ENCODE measurements at places on chromosomes 4 and X. TPM values are rescaled to one million over a fixed set of nuclear protein-coding genes. Genes with fewer than 3 reads are reported as not detected.

- no peaks in the 10 kb centered on the region for H3K27me3 ChIP-seq
- H3K4me1 ChIP-seq = no peaks in the 10 kb centered on the region
- no peaks in the 10 kb centered on the region for H3K36me3 ChIP-seq
- DNase-seq = no peak
- no peak overlapping the region for H3K27ac ChIP-seq
- no peak overlapping the region for H3K4me3 ChIP-seq
Observed at GRCh38 chr4:182343453-182343852, 100.3 kb downstream of the TENM3 start.

- DNase-seq = no peak
- no peak overlapping the region for H3K27ac ChIP-seq
- no peak overlapping the region for H3K4me3 ChIP-seq
- no peaks in the 10 kb centered on the region for H3K27me3 ChIP-seq
- no peaks in the 10 kb centered on the region for H3K36me3 ChIP-seq
Observed at GRCh38 chr4:112511093-112511802, 4.7 kb downstream of the NEUROG2 start.

HGFAC gene
- total RNA-seq = not detected

APLN gene
- total RNA-seq = not detected

ZNF630 gene
- 3.7 TPM for total RNA-seq

DNA sequence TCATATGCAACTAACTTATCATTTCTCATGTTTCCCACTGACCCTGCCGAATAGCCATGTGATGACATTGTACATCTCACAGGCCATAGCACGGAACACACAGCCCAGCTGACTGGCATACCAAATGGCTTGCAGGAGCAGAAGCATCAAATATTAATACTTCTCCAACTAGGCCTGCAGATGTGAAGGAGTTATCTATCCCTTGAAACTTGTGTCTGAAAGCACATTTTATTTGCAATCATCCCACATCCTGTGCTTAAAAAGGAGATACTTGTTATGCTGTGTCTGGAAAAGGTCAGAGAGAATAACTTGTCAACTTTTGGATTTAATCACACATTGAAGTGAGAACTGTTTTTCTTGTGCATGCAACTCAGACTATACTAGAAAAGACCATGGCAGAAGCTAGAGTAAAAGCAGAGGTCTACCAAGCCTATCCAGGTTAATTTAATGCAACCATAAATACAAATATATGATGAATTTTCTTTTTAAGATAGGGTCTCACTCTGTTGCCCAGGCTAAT lies 100.4 kb downstream of the IRF2 start:
- H3K4me1 ChIP-seq = no peaks in the 10 kb centered on the region
- H3K4me3 ChIP-seq = no peak overlapping the region
- no peak for DNase-seq
- H3K27ac ChIP-seq = 0 out of 2 replicates have a peak overlapping the region, but pooled peaks have one; percentile 6

LDOC1 gene
- not detected for total RNA-seq

DNA sequence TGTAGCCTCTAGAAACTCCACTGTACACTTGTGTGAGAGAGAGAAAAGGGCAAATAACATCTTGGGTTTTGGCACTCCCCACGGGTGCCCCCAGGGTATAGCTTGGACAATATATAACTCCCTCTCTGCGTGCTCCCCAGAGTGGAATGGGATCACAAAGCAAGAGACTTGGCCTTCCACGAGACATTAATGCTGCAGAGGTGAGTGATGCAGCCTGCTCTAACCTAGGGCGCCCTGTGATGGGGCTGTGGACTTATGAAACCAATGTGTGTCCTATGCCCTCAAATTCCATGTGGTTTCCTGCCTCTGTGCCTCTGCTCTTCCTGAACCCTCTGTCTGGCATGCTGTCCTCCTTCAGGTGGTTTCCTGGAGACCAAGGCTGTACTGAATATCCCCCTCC lies 22.0 kb upstream of the FAM9C start:
- no peaks in the 10 kb centered on the region for H3K4me1 ChIP-seq
- no peak overlapping the region for H3K4me3 ChIP-seq
- no peak overlapping the region for H3K27ac ChIP-seq
- H3K27me3 ChIP-seq = no peaks in the 10 kb centered on the region

DNA sequence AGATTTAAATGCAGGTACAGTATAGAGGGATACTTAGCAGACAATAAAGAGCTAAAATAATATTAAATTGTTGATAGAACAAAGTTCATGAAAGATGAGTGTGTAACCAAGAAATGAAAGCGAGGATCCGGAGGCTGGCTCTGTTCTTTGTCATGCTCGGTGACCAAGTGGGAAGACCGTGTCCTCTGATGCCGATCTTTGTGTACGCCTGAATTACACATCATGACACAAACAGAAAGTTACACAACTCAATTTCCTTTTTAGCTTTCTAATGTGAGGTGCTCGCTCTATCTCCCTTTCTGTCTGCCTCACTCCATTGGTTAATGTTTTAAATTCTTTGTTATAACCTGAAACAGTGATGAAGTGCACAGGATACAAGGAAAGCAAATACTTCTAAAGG lies 114.8 kb upstream of the NEIL3 start:
- H3K36me3 ChIP-seq = no peaks in the 10 kb centered on the region
- H3K27me3 ChIP-seq = no peaks in the 10 kb centered on the region
- H3K4me1 ChIP-seq = no peaks in the 10 kb centered on the region

- H3K27ac ChIP-seq = no peak overlapping the region
- H3K4me3 ChIP-seq = no peak overlapping the region
- no peaks in the 10 kb centered on the region for H3K36me3 ChIP-seq
Observed at GRCh38 chrX:38561951-38562719, 793 bp downstream of the TSPAN7 start.

DNA sequence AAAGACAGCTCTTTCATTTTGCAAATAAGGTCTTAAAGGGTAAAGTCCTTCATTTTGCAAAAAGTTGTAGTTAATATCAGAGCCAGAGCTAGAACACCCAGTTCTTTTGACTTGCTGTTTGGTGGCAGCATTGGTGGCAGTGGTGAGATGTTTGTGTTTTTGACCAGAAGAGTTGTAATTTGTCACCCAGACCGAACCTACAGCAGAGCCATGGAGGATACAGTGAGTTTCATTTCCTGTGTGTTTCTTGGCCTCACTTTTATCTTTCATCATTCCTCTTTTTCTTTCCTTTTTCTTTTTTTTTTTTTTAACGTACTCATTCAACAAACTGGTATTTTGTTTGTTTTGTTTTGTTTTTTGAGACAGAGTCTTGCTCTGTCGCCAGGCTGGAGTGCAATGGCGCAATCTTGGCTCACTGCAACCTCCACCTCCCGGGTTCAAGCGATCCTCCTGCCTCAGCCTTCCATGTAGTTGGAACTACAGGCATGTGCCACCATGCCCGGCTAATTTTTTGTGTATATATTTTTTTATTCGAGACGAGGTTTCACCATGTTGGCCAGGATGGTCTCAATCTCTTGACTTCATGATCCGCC lies 116.4 kb downstream of the AFF1 start:
- H3K36me3 ChIP-seq = no peaks in the 10 kb centered on the region
- H3K27ac ChIP-seq = no peak overlapping the region
- no peak overlapping the region for H3K4me3 ChIP-seq
- H3K27me3 ChIP-seq = peaks cover 4% of the 10 kb centered on the region

GRCh38 chr4:64807821-64808220 lies 398.6 kb upstream of the TECRL start:
- H3K27me3 ChIP-seq = no peaks in the 10 kb centered on the region
- no peaks in the 10 kb centered on the region for H3K36me3 ChIP-seq
- no peak for DNase-seq
- no peak overlapping the region for H3K4me3 ChIP-seq
- H3K4me1 ChIP-seq = no peaks in the 10 kb centered on the region

DNA sequence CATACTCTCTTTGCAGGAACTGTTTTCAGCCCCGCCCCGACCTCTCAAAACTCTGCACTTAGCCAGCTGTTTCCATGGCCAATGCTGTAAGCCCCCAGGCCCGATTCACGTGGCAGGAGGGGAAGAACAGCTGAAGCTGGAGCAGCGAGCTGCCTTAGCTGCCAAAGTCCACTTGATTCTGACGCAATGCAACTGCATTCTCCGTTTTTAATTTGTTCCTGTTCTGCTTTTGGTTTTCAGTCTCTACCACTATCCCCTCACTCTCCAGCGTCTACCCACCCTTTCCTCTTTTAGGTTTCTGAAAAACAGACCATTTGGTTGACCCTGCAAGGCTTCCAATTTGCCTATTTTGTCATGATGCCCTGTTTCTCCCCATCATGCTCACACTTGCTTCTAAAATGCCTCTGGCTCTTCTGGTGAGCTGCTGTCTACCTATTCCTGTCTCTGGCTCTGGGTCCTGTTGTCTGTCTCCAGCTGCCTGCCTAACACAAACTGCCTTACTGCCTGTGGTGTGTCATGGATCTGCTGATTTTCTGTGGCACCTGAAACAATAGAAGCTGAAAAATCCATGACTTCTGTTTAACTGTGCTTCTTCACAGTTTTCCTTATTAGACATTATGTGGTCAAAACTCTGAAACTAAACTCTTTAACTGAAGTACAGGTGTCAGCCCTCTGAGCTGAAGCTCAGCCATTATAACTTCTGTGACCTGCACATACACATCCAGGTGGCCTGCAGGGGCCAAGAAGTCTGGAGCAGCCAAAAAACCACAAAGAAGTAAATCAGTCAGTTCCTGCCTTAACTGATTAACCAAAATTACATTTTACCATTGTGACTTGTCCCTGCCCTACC lies 160.5 kb upstream of the AGTR2 start:
- no peak for DNase-seq
- H3K4me1 ChIP-seq = no peaks in the 10 kb centered on the region
- no peaks in the 10 kb centered on the region for H3K36me3 ChIP-seq

- no peaks in the 10 kb centered on the region for H3K36me3 ChIP-seq
- H3K4me1 ChIP-seq = no peaks in the 10 kb centered on the region
- H3K4me3 ChIP-seq = no peak overlapping the region
- H3K27me3 ChIP-seq = no peaks in the 10 kb centered on the region
- DNase-seq = no peak
Observed at GRCh38 chr4:99330648-99331047, 9.4 kb upstream of the ADH1B start.

GRCh38 chr4:153223930-153224329 lies 19.7 kb downstream of the TRIM2 start:
- H3K27me3 ChIP-seq = no peaks in the 10 kb centered on the region
- no peak overlapping the region for H3K4me3 ChIP-seq
- no peak for DNase-seq
- H3K27ac ChIP-seq = no peak overlapping the region
- peaks cover 18% of the 10 kb centered on the region for H3K4me1 ChIP-seq

RBM46 gene
- total RNA-seq = not detected

DNA sequence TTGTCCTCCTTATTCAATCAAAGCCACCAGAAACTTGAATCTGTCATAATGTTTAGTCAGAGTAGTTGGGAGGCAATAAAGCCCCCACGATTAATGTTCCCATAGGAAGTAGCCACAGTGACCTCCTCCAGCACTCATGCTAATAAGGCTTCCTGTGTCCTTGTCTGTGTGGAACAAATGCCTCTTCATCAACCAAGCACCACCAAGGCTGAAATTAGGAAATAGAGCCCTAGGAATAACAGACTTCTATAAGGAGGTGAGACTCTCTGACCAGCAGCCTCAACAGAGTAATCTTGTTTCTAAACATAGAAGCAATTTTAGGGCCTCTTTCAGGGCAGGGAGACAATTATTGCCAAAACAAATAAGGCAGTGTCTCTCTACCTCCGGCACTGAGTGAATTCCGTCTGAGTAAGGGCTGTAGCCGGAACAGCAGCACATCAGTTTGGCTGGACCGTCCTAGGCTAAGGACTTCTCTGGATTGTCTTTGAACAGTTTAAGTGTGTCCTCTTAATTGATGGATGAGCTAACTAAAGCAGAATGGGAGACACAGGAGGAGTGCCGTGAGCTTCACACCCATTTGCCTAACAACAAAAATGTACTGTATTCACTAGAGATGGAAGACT lies 329.2 kb upstream of the HAND2 start:
- H3K4me3 ChIP-seq = no peak overlapping the region
- no peaks in the 10 kb centered on the region for H3K36me3 ChIP-seq
- H3K4me1 ChIP-seq = no peaks in the 10 kb centered on the region
- H3K27ac ChIP-seq = no peak overlapping the region

GRCh38 chrX:151774421-151774820 lies 39.9 kb downstream of the CNGA2 start:
- no peak overlapping the region for H3K4me3 ChIP-seq
- no peaks in the 10 kb centered on the region for H3K4me1 ChIP-seq
- no peak overlapping the region for H3K27ac ChIP-seq
- H3K36me3 ChIP-seq = no peaks in the 10 kb centered on the region
- H3K27me3 ChIP-seq = no peaks in the 10 kb centered on the region

GRCh38 chrX:48497871-48498270 lies 10.9 kb upstream of the PORCN start:
- no peaks in the 10 kb centered on the region for H3K36me3 ChIP-seq
- no peaks in the 10 kb centered on the region for H3K4me1 ChIP-seq
- no peak overlapping the region for H3K4me3 ChIP-seq
- DNase-seq = no peak
- H3K27me3 ChIP-seq = no peaks in the 10 kb centered on the region
- no peak overlapping the region for H3K27ac ChIP-seq

DNA sequence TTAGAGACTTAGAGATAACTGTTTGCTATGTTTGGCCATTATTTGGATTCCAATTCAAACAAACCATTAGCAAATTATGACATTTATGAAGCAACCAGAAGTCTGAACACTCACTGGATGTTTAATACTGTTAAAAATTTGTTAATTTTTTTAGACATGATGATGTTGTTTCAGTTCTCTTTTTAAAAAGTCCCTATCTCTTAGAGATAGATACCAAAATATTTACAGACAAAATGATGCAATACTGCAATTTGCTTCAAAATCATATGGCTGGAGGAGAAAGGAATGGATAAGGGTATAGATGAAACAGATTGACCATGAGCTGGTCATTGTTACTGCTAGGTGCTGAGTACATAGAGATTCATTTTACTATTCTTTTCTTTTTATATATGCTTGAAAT lies 534.6 kb downstream of the BCOR start:
- DNase-seq = peak; percentile 29
- H3K4me1 ChIP-seq = no peaks in the 10 kb centered on the region
- no peak overlapping the region for H3K27ac ChIP-seq
- H3K36me3 ChIP-seq = no peaks in the 10 kb centered on the region
- H3K27me3 ChIP-seq = no peaks in the 10 kb centered on the region

ANAPC4 gene
- 57.6 TPM for total RNA-seq

GRCh38 chrX:20481632-20482031 lies 214.9 kb upstream of the RPS6KA3 start:
- no peaks in the 10 kb centered on the region for H3K27me3 ChIP-seq
- no peak for DNase-seq
- no peaks in the 10 kb centered on the region for H3K4me1 ChIP-seq

CT45A5 gene
- total RNA-seq = not detected

EXOC1 gene
- 30.9 TPM for total RNA-seq

- no peaks in the 10 kb centered on the region for H3K4me1 ChIP-seq
- no peak overlapping the region for H3K4me3 ChIP-seq
- DNase-seq = no peak
- no peaks in the 10 kb centered on the region for H3K27me3 ChIP-seq
- no peaks in the 10 kb centered on the region for H3K36me3 ChIP-seq
Observed at GRCh38 chr4:168713253-168713652, 216.4 kb downstream of the PALLD start.

DNA sequence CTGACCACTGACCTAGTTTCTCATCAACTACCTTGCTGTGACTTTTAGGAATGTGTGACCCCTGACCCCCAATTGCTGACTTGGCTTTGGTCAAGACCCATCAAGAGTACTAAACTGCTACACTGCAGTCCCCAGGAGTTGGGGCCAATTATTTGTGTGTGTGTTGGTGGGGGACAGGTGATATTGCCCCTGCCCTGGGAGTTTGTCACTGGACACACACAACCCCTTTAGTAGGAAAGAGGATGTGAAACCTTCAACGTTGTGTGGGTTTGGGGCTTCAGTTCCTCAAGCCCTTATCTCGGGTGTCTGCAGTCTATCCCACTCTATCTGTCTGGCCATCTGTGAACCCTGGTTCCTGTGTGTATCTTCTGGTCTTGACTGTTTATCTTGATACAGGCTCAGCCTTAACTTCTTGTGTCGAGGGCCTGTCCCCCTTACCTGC lies 6.5 kb downstream of the SASH3 start:
- peak overlapping the region; percentile 10 for H3K27ac ChIP-seq
- H3K4me3 ChIP-seq = no peak overlapping the region
- H3K4me1 ChIP-seq = peaks cover 51% of the 10 kb centered on the region
- no peaks in the 10 kb centered on the region for H3K27me3 ChIP-seq
- peak; percentile 66 for DNase-seq

PLP1 gene
- total RNA-seq = 1.2 TPM

Measured in Karpas-422 (cell line).